ENCODE measurements at places on chromosomes 11 and 22. TPM values are rescaled to one million over a fixed set of nuclear protein-coding genes. Genes with fewer than 3 reads are reported as not detected.

GRCh38 chr11:105942921-105943320, 79.1 kb downstream of the MSANTD4 start:
- no peak for DNase-seq

DNA sequence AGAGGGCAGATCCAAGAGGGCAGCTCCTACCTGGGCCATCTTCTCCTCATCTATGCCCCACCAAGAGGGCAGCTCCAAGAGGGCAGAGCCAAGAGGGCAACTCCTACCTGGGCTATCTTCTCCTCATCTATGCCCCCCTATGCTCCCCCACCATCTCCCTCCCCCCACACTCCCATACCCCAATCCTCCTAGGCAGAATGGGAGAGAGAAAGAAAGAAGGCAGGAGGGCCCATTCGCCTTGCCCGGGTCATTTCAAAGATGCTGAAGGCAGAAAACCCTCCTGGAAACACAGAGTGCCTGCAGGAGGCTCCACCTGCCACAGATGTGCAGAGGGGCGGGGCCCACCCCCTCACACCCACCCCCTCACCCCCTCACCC, 78.5 kb downstream of the BUD13 start:
- DNase-seq, result no peak

The LMO2 gene
- total RNA-seq, result 149 TPM

The ARHGAP1 gene
- 35.4 TPM for total RNA-seq

DNA sequence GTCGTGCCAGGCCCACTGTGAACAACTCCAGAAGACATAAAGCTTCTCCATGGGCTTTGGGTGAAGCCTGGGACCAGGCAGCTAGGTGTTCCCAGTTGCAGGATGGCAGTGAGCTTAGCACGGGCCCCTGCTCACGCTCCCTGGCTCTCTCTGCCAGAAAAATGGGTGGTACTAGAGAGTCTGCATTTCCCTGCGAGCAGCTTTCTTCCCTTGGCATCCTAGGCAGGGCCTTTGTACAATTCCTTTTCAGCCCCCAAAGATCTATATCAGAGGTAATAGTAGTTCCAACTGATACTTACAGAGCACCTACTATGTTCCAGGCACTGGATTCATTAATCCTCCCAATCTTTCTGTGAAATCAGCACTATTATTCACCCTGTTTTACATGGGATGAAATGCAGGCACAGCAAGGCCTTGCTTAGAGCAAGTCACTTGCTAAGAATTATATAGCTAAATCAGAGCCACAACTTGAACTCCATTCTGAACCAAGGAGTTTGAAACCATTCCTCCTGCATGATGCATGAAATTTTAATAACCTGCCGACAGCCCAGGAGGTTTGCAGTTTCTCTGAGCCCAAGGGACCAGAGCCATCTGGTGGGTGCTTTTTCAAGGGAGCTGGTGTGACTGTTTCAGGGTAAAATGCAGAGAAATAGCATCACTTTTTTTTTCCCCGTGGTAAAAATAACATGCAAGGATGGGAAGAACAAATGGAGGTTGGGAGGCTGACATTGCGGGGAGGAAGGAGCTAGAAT, 22.7 kb downstream of the NAV2 start:
- no peak for DNase-seq

- no peak for DNase-seq
Measured at GRCh38 chr22:44039566-44040171, 15.6 kb downstream of the PARVB start.

DNA sequence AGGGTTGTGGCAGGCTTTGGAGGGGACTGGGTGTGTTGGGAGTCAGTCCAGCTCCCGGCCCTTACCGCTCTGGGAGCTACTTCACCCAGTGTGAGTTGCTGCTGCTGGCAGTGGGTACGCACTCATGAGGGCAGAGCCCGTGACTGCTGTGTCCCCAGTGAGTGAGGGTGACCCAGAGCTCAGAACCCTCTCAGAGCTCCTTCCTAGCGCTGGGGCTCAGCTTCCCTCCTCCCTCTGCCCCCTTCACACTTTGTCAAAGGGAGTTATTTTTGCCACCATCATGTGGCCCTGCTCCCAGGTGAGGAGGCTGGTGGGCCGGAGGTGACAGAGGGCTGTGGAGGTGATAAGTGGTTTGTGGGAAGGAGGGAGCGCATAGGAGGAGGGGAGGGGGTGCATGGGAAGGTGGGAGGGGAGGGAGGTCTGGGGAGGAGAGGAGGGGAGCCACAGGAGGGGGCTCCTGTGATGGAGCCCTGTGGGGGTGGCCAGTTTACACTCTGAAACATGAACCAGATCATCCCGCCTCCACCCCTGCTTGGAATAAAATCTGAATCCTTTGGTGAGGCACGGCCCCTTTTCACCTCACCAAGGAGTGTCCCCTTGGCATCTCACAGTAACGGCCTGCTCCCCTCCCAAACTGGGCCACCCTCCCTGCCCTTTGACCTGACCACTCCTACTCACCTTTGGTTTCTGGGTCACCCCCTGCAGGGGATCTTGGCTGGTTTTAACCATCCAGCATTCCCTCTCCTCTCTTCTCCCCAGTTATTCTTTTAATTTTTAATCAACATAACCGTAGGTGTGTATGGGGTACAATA, 9.9 kb downstream of the NDUFV1 start:
- no peak for DNase-seq

- no peak for DNase-seq
Measured at GRCh38 chr11:72338741-72339140, 94.8 kb upstream of the PHOX2A start.

The OVOL1 gene
- not detected for total RNA-seq
